ENCODE measurements at places on chromosomes 6 and 20. TPM values are rescaled to one million over a fixed set of nuclear protein-coding genes. Genes with fewer than 3 reads are reported as not detected.

DNA sequence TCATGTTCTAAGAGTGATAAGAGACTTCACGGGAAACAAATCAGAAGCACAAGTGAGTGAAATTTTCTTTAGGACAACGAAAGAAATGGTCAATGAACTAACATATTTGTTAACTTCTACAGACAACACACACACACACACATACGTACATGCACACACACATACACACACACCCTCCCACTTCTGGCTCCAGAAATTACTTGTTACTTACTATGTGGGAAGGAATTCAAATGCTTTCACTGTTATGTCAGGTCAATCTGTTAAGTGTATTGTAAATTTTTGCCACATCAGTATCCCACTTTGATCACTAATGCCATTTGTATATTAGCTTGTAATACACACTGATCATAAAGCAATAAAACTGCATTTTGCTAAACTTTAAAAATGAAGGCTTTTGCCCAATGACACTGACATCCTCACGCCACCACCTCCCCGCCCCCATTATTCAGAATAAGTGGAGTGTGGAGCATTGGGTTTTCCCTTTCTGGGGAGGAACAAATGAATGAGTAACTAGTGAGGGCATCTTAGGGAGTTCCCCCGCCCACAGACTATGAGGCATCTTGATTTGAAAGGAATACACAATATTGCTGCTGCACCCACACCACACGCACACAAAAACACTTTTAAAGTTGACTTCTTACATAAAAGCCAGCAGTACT, 76.2 kb downstream of the ATXN1 start:
- DNase-seq: no peak

DNA sequence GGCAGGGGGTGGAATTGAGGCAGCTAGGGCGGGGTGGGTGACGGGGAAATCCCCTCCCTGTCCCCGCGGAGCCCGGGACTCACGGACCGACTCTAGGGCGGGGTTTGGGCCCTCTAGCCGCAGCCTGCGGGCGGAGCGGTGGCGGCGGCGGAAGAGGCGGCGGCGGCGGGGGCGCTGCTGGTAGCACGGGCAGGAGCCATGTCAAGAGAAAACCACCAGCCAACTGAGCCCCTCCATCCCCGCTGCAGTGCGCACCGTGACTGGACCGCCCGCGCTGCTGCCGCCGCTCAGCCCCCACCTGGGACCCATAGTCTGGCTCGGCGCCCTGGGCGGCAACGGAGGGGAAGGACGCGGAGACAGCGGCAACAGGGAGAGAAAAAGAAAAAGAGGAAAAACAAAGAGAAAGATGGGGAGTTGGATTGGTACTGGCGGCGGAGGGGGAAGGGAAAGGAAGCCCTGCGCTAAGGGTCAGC, 1.2 kb upstream of the C6orf62 start:
- peak; percentile 67 for DNase-seq

C20orf204 gene
- 3.4 TPM for polyA plus RNA-seq

HRH3 gene
- not detected for polyA plus RNA-seq

PDE10A gene
- 0.78 TPM for polyA plus RNA-seq

Measured in stomach (tissue), 19 donors.